ENCODE measurements at places on chromosomes 6 and 20. TPM values are rescaled to one million over a fixed set of nuclear protein-coding genes. Genes with fewer than 3 reads are reported as not detected.
A peak's percentile ranks its signal among the peaks of the same experiment; 100 is the strongest.

GRCh38 chr6:137067399-137067798 is 22.6 kb upstream of the IL20RA start:
- no peak for DNase-seq

DNA sequence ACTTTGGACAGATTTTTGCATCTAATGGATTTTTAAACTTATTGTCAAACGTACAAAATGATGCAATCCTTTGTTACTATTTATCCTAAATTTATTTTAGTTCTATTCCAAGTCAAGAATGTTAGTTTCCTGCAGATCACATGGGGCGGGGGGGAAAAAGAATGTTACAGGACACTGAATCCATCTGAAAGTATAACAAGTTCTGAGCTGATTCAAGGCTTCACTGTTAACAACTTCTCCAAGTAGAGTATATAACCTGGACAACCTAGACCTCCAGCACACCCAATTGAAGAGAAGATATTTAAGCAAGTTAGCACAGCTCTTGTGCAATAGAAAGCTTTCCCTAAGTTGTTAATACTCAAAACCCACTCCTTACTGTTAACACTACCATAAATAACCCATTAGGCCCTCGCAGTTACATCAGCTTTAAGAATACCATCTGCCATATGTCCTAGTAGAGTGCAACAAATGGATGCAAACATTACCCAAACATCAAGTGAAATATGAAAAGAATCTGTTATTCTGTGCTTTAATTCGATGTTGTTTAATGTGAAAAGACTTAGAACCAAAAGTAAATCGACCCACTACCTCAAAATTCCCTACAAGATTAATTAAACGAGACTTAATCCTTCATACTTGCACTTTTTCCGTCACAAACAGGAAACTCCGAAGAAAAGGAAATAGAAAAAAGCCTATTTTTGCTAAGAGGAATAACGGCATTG is 1.3 kb downstream of the SEC63 start:
- DNase-seq = peak; percentile 3

DNA sequence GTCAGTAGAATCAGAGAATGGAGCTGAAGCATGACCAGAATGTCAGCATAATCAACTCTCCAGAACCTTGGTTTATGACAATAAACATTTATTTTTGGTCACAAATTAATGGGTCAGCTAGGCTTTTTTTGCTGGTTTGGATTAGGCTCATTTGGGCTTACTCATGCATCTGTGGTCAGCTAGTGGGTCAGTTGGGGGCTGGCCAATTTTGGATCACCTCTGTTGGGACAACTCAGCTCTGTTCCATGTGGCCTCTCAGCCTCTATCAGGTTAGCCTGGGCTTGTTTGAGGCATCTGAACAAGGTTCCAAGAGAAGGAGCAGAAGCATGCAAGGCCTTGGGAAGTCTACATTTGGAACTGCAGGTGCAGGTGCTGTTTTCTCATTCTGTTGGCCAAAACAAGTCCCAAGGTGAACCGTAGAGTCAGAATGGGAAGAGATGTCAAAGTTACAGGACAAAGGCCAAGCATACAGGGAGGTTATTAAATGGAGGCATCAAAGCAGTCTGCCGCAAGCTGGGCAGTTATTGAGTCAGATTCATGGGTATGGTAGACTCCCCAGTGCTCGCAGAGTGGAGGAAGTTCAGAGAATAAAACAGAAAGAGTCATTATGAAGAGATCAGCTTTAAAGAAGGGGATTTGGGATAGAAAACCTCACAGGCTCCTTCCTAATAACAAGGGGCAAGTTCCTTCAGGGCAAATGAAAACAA is 173.0 kb downstream of the PLCB4 start:
- no peak for DNase-seq

GRCh38 chr6:74057326-74057725 is 361.3 kb downstream of the CD109 start:
- no peak for DNase-seq

DNA sequence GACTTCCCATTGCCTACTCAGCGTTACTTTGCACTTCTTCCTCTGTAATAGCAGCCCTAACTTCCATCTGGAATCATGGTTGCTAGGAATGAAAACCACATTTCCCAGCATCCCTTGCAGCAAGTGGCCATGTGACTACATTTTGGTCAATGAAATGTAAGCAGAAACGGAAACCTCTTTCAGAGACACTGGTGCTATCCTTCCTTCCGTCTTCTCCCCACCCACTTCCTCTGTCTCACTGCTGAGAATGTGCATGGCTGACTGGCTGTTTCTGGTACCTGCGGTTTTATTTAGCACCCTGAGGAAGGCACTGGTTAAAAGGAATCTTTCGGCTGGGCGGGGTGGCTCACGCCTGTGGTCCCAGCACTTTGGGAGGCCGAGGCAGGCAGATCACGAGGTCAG is 107.4 kb downstream of the SCML4 start:
- peak; percentile 79 for DNase-seq

DNA sequence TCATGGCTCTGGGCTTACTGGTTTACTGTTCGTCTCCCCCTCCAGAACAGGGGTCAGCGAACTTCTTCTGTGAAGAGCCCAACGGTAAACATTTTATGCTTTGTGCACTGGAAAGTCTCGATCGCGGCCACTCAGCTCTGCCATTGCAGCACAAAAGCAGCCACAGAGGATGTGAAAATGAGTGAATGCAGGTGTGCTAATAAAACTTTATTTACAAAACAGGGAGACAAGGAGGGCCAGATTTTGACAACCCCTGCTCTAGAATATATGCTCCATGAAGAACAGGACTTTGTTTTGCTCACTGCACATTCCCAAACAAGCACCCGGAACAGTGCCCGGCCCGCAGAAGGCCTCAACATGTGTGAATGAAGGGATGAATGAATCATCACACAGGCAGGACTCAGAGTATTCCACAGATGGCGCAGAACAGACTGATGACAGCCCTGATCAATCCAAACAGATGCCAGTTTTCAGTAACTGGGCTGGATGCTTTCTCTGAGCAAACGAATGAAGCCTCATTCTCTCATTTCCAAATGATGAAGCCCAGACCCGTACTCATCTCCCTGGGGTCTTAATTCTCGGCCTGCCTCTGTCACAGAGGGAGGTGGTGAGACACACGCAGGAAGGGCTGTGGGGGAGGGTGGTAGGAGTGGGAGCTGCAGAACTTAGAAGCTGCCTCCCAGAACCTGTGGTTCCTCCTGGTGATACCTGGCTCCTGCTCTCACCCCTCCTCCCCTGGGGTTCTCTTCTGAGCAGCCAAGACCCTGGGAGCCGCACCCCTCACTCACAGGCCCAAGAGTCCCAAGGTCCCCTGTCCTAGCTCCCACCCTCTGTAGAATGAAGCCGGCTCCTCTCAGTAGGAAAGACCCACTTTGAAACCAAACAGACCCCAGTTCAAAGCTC is 196.4 kb downstream of the PREX1 start:
- DNase-seq = no peak

TEAD3 gene
- total RNA-seq = 7.1 TPM
